ENCODE measurements at places on chromosomes 6 and 20. TPM values are rescaled to one million over a fixed set of nuclear protein-coding genes. Genes with fewer than 3 reads are reported as not detected.

DNA sequence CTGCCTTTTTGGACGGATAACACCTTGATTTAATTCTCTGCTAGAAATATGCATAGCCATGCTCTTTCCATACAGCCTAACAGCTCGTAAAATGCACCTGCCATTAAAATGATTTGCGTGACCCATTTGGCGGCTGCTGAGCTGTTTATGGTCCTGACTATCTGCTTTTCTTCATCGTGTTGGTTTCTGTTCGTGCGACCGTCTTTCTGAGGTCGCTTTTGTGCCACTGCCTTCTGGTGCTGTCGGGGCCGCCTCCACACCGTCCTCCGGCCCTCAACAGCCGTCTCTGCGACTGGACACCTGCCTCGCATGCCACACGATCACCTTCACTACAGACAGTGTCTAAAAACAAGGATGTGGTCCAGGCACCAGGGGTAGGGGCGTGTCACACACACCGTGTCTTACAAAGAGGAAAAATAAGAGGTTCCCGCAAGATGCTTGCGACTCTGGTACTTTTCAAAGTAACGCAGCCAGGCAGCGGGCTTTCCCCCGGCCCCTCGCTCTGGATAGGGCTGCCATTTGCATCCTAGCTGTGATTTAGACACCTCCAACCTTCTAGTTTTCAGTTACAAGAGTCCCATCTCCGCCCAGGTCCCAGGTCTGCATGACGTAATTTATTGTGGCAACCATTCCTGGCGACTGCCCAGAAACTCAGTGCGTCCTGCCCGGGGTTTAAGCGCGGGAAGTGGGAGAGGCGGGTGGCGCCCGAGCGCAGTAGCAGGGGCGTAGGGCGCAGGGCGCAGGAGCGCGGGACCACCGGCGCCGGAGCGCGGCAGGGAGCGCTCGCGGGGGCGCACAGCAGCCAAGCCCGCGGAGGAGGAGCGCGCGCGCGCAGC is at the start of gene STMND1:
Gene STMND1, plus strand, starts transcription at position 629 of the 836 bp plus-strand sequence. CDS start 208 bp downstream, outside the sequence.
- peak; percentile 67 for DNase-seq

The CRISP2 gene
- not detected for total RNA-seq

The RSPH9 gene
- total RNA-seq: 0.13 TPM

GRCh38 chr6:133313068-133313467 is 71.9 kb downstream of the EYA4 start:
- no peak for DNase-seq

The ADGRG6 gene
- total RNA-seq: 20.1 TPM

The C20orf144 gene
- total RNA-seq: not detected

DNA sequence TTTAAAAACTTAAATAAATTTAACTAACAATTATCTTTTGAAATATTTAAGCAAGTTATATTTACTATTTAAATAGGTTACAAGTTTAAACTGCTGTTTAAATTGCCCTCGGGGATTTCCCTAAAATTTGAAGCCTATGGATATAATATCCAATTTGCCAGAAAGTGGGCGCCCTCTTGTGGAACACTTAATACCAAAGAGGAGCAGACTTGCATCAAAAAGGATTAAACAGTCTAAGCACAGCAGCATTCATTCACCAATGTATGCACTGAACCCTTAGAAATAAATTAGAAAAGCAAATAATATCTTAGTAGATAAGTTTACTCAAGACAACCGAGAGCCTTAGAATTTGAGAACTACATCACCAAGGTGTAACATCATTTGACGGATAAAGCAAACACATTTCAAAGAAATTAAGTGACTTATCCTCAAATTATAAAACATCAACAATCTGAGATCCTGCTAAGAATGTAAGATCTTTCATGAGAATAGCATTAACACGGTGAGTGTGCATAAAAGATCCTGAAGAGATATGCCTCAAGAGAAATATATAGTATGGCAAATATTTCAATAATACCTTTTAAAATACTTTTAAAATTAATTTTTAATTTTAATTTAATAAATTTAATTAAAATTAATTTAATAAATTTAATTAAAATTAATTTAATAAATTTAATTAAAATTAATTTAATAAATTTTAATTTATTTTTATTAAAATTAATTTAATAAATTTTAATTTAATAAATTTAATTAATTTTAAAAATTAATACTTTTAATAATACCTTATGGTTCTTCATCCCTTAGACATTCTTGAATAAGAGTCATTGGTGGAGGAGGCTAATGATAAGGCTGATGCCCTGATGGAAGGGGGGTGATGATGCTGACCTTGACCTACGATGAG is 11.5 kb upstream of the MEP1A start:
- DNase-seq: peak; percentile 71

The PCK1 gene
- total RNA-seq: not detected

- peak; percentile 88 for DNase-seq
Observed at GRCh38 chr20:35312318-35312717, 20.1 kb upstream of the FAM83C start.

DNA sequence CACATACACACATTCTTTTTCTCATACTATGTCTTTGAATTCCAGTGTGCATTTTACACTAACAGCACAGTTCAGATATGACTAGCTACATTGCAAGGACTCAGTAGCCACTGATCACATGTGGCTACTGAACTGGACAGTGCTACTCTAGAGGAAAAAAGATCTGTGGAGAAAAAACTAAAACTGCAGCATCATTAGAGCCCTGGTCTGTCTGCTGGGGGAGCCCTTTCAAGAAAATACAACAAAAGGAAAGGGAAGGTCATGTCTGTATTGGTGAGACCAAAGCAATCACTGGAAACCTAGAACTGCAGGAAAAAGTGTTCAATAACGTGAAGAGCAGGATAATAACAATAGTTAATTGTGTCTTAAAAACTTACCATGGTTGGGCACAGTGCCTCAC is 132.3 kb upstream of the JARID2 start:
- no peak for DNase-seq

DNA sequence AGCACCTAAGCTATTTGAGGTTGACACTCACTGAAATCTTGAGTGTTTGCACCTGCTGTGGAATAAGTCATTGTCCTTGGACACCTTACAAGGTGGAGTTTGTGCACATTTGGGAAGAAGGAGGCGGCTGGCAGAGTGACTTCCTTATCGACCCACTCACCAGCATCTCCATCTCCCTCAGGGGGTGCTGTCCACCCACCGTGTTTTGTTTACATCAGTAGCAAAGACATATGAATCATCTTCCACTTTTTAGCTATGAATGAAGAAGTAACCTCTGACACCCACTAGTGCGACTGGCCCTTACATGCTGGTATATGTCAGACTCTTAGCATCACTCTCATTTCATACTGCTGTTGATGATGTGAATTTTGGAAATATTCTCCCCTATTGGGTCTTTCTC is 119.5 kb upstream of the SGK1 start:
- DNase-seq: peak; percentile 80

The CST8 gene
- total RNA-seq: not detected

- no peak for DNase-seq
Observed at GRCh38 chr20:21554985-21555384, 41.1 kb upstream of the NKX2-2 start.

DNA sequence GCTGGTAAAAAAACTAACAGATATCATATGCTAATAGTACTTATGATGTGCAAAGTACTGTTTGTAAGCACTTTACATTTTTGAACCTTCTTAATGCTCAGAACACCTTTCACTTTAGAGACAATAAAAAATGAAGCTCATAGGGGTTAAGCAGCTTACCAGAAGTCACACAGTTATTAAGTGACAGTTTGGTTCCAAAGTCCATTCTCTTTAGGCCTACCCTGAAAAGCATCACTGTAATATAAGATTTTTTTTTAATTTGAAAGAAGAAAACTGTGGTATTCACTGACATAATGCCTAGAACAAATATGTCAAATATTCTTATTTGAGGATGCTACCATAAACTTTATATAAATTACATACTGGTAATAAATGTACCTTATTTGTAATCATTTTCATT is 127.6 kb upstream of the RUNX2 start:
- DNase-seq: no peak

The WFDC12 gene
- total RNA-seq: not detected

GRCh38 chr20:45469336-45470261 is at the start of gene WFDC2:
Gene WFDC2 (plus strand): TSS chr20:45469753. CDS start chr20:45469782, 29 bp downstream.
- no peak for DNase-seq

The RNF182 gene
- total RNA-seq: not detected

DNA sequence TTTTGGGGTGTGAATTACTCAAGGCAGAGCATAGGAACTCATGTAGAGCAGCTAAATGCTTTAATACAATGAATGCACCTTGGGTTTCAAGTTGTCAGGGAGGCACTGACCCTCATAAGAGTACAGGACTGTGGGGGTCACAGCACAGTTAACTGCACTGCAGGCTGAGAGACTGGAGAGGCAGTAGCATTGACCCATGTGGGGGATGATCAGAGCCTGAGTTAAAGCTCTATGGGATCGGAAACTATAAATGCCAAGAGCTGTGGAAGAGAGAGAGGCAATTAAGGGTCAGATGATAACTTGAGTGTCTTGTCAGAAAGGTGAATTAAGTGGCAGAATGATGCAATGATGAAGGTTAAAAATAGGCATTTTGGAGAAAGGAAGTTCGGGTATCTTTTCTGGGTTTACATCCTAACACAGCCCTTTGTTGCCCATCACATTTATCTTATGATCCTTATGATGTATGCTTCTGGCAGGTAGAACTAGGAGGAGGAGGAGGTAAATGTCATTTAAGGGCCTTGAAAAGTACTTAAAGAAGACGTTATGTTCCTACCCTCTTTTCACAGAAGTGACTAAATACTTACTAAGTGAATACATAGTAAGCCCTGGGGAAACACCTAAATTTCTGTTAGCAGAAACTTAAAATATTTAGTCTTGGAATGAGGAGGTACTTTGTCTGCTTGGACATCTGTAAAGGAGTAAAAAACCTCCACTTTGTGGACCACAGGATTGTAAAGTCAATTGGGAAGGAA is 24.2 kb downstream of the LRRC1 start:
- DNase-seq: peak; percentile 26

DNA sequence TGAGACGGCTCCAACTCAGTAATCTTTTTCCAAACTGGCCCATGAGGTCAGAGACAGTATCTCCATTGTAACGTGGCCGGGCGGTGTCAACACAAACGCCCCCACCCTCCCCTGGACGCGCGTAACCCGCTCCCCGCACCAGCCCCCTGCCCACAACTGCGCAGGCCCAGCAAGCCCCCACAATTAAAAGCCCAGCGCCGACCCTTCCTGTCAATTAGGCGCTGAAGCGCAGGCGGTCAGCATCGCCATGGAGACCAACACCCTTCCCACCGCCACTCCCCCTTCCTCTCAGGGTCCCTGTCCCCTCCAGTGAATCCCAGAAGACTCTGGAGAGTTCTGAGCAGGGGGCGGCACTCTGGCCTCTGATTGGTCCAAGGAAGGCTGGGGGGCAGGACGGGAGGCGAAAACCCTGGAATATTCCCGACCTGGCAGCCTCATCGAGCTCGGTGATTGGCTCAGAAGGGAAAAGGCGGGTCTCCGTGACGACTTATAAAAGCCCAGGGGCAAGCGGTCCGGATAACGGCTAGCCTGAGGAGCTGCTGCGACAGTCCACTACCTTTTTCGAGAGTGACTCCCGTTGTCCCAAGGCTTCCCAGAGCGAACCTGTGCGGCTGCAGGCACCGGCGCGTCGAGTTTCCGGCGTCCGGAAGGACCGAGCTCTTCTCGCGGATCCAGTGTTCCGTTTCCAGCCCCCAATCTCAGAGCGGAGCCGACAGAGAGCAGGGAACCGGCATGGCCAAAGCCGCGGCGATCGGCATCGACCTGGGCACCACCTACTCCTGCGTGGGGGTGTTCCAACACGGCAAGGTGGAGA is at the start of the genes HSPA1A and HSPA1L:
Gene HSPA1A, plus strand, starts transcription at position 519 of the 814 bp plus-strand sequence. Its CDS starts 214 bp downstream, at position 733.
Gene HSPA1L, minus strand, starts transcription at position 259 of the 814 bp plus-strand sequence. CDS start 3,311 bp downstream, outside the sequence.
- DNase-seq: peak; percentile 87

- DNase-seq: no peak
Observed at GRCh38 chr6:69887714-69888345, 21.5 kb downstream of the COL19A1 start.

The KIF13A gene
- total RNA-seq: 47.4 TPM

DNA sequence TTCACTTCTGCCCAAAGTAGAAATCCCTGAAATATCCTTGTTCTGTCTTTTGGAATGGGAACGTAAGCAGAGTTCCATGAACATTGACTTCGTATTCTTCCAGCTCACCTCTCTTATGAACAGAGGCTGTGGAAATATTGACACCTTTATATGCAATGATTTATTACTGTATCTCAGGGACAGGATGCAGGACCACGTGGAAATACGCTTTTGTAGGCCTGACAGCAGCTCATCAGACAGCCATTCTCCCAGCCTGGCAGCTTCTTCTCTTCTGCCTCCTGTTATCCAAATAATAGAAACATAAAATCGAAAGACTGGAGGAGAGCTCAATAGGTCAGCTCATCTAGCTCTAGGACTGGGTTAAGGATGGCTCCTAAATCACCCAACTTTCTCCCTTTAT is 106.2 kb upstream of the DTNBP1 start:
- DNase-seq: no peak

DNA sequence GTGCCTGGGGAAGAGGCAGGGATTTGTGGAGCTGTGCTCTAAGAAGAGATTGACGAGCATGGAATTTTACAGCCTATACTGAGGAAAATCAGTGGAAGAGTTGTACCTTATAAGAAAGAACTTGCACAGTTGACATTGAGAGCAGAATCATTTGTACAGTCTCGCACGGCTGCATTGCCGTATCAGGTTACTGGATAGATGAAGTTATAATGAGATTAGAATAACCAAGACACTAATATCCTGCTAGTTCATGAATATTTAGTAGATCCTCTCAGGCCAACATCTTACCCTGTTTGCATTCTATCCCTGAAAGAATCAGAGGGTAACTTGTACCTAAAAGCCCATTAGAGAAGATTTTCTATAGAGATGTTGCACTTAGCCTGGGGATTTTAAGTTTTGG is 447.1 kb downstream of the PREX1 start:
- no peak for DNase-seq

- DNase-seq: no peak
Observed at GRCh38 chr20:3250091-3250504, 11.1 kb upstream of the SLC4A11 start.

The CRISP3 gene
- total RNA-seq: under 0.01 TPM

The LRRN4 gene
- total RNA-seq: not detected

GRCh38 chr6:18746727-18747126 is 359.6 kb downstream of the RNF144B start:
- DNase-seq: no peak

The ABHD16B gene
- total RNA-seq: not detected

- DNase-seq: no peak
Observed at GRCh38 chr20:34983089-34983820, 27.6 kb downstream of the MYH7B start.

GRCh38 chr6:77740380-77740779 is 87.5 kb downstream of the MEI4 start:
- peak; percentile 49 for DNase-seq

DNA sequence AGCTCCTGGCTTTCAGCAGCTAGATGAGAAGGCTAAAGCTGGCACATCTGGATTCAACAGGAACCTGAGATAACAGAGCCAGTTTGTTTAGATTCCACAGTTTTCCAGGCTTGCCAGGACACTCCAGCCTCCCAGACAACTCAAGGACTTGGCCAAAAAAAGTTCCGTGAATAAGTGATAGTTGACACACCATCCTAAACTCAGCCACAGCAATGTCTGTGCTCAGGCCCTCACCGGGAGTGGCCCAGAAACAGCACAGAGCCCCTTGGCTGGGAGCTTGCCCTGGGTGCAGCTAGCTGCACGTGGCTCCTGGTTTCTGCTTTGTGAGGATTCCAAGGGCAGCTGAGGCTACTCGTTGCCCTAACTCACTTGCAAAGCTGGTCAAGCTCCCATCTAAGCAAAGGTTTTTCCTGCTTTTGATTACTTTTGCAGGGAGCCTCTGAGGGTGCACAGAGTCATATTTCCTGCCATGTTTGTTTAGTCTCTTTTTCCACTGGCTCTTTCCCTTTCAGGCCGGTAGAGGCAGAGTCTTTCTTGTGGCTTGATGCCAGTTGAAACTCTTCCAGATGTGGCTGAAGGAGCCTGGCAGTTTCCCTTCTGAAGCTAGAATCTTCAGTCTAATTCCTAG is 118.3 kb upstream of the ECI2 start:
- peak; percentile 78 for DNase-seq

The MCCD1 gene
- total RNA-seq: not detected

The DSN1 gene
- 4.9 TPM for total RNA-seq

The CYP39A1 gene
- total RNA-seq: 17.4 TPM
